Naive B cell (primary cell): ENCODE measurements at places on chromosomes 12 and 14. TPM values are rescaled to one million over a fixed set of nuclear protein-coding genes. Genes with fewer than 3 reads are reported as not detected.

DNA sequence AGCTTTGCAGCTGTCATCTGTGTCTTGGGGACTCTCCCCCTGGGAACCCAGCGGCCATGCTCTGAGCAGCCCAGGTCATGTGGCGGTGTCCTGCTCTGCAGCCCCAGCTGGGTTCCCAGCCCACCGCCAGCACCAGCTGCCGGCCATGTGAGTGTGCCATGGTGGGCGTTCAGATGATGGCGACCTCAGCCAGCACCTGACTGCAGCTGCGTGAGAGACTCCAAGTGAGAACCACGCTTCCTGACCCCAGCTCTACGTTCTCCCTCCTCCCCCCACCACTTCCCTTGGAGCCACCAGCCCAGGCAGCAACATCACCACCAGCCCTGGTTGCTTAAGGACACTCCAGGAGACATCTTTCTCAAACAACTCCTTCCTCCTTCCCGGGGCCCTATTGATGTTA lies 68.8 kb downstream of the SLC24A4 start:
- H3K27me3 ChIP-seq = peaks cover 4% of the 10 kb centered on the region
- DNase-seq = no peak
- H3K4me1 ChIP-seq = no peaks in the 10 kb centered on the region
- no peaks in the 10 kb centered on the region for H3K36me3 ChIP-seq
- no peak overlapping the region for H3K4me3 ChIP-seq
- no peak overlapping the region for H3K27ac ChIP-seq

- no peak for DNase-seq
- H3K27ac ChIP-seq = no peak overlapping the region
- H3K27me3 ChIP-seq = no peaks in the 10 kb centered on the region
- peaks cover 17% of the 10 kb centered on the region for H3K4me1 ChIP-seq
Measured at GRCh38 chr12:122126713-122127597, 47.1 kb downstream of the IL31 start.

DNA sequence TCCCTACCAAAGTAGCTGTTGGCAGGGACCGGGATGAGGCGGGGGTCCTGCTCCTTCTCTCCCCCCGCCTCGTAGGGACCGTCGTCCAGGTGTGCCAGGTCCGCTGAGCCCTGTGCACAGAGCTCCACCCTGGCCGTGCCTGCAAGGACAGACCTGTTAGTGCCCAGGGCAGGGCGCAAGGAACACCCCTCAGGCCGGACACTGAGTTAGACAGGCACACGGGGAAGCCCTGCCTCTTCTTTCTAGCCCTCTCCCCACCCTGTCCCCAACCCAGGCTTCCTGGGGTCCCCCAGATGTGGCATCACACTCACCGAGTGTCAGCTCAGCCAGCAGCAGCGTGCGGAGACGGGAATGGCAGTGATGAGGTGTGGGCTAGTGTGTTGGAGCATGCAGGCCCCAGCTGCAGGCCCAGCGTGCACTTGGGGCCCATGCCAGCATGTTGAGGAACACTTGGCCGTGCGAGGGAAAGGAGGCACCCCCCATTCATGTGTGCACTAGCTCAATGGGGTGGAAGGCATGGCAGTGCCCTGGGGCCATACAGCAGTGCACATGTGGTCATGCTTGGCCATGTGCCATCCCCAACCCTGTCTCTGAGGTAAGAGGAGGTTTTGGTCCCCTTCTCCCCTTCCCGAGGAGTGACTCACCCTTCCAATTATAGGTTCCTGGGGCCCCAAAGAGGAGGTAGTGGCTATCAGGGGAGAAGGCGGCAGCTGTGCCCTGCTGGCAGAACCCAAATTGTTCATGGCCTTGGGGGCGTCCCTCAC lies 7.3 kb downstream of the ITGA7 start:
- H3K4me3 ChIP-seq = no peak overlapping the region
- peaks cover 43% of the 10 kb centered on the region for H3K27me3 ChIP-seq
- H3K4me1 ChIP-seq = no peaks in the 10 kb centered on the region
- H3K36me3 ChIP-seq = no peaks in the 10 kb centered on the region

EML1 gene
- polyA plus RNA-seq = not detected

AKAP3 gene
- 5.4 TPM for polyA plus RNA-seq

POTEM gene
- polyA plus RNA-seq = not detected

NID2 gene
- 0.82 TPM for polyA plus RNA-seq

CCDC196 gene
- polyA plus RNA-seq = not detected

ADAMTS20 gene
- not detected for polyA plus RNA-seq

DNA sequence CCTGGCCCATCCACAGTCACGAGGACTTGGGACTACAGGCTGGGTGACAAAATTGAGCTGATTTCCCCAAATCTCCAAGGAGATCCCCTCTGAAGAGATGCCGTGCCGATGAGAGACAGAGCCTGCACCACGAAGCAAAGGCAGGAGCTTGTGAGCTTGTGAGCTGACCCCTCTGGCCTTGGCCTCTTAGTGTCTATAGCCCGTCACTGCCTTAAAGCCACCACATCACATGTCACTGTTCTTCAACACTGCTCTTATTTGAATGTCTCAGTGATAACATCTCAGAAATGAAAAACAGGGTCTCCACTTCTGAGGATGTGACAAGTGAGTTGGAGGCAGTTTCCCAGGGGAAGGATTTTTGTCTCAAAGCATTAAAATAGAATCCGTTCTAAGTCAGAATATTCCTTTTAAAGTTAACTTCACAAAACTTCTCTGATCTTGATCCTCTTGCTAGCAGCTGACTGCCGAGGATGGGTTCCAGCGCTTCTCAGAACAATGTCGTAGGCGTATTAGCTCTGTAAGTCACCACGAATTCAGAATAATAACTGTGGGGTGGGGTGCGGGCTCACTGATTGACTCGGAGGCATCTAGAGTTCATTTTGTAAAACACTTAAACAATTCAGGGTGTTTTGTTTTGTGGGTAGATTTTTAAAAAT lies 37.5 kb downstream of the CHST11 start:
- peak overlapping the region; percentile 7 for H3K27ac ChIP-seq
- H3K4me1 ChIP-seq = peaks cover 96% of the 10 kb centered on the region
- H3K4me3 ChIP-seq = no peak overlapping the region
- no peak for DNase-seq
- H3K36me3 ChIP-seq = peaks cover 11% of the 10 kb centered on the region
- no peaks in the 10 kb centered on the region for H3K27me3 ChIP-seq

DNA sequence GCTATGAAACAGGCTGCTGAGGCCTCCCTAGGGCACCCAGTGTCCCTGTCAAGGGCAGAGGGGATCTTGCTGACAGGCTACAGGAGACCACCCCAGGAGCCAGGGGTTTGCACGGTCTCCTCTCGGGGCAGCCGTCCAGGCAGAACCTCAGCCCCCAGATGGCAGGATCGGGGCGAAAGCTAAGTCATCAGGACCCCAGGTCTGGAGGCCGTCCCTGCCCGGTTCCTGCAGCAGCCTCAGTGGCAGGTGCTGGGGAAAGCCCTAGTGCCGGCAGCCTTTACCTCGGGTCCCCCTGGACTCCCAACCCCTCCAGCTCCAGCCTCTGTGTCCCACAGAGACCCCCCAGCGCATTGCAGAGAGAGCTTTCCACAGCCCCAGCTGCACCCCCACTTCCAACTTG lies 103.8 kb upstream of the C14orf180 start:
- DNase-seq = no peak
- H3K36me3 ChIP-seq = peaks cover 2% of the 10 kb centered on the region
- H3K27ac ChIP-seq = no peak overlapping the region
- H3K27me3 ChIP-seq = peaks cover 28% of the 10 kb centered on the region
- H3K4me3 ChIP-seq = no peak overlapping the region
- H3K4me1 ChIP-seq = no peaks in the 10 kb centered on the region

ZNF605 gene
- 1.00 TPM for polyA plus RNA-seq

DNA sequence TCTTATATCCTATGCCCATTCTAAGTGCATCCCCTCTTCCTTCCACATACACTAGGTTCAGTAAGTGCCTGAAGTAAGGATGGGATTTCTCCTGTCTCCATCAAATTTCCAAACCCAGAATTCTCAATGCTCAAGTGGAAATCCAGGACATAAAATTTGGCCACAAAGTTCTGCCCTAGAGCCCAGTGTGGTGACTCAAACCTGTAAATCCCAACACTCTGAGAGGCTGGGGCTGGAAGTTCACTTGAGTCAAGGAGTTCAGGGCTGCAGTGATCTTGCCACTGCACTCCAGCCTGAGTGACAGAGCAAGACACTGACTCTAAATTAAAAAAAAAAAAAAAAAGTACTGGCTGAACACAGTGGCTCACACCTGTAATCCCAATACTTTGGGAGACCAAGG lies 4.5 kb upstream of the ARF3 start:
- no peak for DNase-seq
- no peak overlapping the region for H3K4me3 ChIP-seq
- H3K27ac ChIP-seq = no peak overlapping the region
- H3K27me3 ChIP-seq = peaks cover 23% of the 10 kb centered on the region
- H3K36me3 ChIP-seq = no peaks in the 10 kb centered on the region

GRCh38 chr14:67882986-67883555 lies 63.5 kb downstream of the RAD51B start:
- no peak for DNase-seq
- H3K27ac ChIP-seq = no peak overlapping the region
- H3K36me3 ChIP-seq = no peaks in the 10 kb centered on the region
- H3K27me3 ChIP-seq = no peaks in the 10 kb centered on the region

DNA sequence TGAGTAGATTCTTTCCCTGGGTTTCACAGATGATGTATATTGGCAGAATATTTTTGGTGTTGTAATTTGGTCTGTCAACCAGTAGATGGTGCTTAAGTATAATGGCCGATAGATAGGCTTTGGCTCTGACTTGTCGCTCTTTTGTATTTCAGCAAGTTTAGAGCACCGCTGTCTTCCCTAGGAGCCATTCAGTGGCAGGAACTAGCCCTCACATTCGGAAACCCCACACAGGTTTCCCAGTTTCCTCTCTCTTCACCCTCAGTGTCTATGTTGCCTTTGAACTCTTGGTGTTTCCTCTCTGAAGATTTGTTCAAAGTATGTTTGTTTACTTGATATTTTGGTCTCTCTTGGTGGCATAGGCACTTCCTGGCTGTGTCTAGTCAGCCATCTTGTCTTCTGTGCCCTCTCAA lies 102.2 kb downstream of the GPHN start:
- no peak for DNase-seq
- no peak overlapping the region for H3K4me3 ChIP-seq
- peaks cover 3% of the 10 kb centered on the region for H3K36me3 ChIP-seq
- no peaks in the 10 kb centered on the region for H3K4me1 ChIP-seq
- H3K27me3 ChIP-seq = no peaks in the 10 kb centered on the region

DNA sequence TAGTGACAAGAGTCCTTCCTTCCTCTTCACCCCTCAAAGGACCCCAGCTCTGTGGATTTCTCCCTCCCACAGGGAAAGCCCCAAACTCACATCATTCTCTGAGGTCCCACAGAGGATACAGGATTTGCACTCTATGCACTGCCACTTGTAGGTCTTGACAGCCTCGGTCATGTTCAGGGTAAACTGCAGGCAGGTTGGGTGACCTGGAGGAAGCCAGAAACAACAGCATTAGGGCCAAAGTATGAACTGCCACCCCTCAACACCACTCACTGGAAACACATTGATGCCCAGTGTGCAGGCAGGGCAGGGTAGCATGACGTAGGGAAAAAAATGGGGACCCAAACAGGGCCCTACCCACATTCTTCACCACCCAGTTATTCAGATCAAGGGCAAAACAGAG lies 264.4 kb downstream of the DPF3 start:
- DNase-seq = no peak
- H3K36me3 ChIP-seq = peaks cover 8% of the 10 kb centered on the region
- H3K27ac ChIP-seq = peak overlapping the region; percentile 22
- H3K4me3 ChIP-seq = no peak overlapping the region

DNA sequence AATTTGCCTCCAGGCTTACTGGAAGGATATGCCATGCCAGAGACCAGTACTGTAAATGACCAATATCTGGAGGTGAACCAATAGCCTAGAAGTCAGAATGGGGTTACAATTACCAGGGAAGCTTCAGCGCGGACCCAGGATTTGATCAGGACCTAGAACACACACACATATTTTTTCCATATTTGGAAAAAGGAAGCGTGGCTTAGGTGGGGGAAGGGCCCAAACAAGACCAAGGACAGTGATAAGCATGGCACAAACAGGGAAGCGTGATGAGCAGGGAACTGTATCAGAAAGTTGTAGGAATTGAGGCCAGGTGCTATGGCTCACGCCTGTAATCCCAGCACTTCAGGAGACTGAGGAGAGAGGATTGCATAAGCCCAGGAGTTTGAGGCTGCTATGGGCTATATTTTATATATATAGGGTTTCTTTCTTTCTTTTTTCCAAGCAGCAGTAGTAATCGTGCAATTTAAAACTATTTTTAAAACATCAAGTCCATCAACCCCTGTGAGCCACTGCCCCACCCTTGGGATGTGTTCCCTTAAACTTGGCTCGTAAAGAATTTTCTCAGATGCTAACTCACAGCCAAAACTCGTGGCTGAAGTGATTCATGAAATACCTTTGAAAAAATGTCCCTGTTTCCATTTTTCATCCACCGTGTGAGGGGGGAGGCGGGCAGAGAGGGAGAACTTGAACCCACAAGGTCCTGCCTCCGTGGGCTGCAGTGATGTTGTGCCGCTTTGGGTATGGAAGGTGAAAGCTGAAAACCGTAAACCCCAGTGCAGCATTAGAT lies 16.7 kb downstream of the HRK start:
- no peaks in the 10 kb centered on the region for H3K36me3 ChIP-seq
- H3K27me3 ChIP-seq = no peaks in the 10 kb centered on the region
- H3K4me1 ChIP-seq = peaks cover 23% of the 10 kb centered on the region

DNA sequence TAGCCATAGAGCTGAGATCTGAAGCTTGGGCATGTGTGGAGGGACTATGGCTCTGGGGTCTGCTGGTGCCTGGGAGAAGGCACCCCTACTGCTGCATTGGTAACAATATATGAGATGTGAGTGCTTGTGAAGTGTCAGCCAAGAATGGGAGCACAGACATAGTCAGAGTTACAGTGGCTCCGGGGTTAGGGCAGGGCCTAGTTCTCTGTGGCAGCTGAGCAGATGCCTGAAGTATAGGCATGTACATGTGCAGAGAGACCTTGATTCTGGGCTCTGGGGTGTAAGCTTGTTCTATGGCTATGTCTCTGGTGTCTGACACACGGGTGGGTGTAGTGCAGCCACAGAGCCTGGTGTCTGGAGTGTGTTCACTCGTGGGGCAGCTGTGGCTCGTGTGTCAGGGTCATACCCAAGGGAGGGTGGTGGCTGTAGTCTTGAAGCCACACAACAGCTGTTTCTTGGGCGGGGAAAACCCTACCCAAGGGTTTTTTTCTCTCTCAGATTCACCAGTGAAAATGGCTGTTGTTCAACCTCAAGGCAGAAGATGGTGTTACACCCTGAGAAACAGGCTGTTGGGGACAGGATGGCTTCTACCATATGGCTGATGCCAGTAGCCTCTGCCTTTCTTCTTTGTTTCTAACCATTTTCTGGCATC lies 11.9 kb upstream of the TCL1A start:
- H3K4me3 ChIP-seq = peak overlapping the region; percentile 94
- peaks cover 67% of the 10 kb centered on the region for H3K4me1 ChIP-seq
- no peaks in the 10 kb centered on the region for H3K27me3 ChIP-seq
- peaks cover 20% of the 10 kb centered on the region for H3K36me3 ChIP-seq

KRT83 gene
- polyA plus RNA-seq = not detected

GRCh38 chr12:112013601-112014402 lies 576 bp downstream of the ERP29 start:
- peak overlapping the region; percentile 87 for H3K4me3 ChIP-seq
- H3K4me1 ChIP-seq = peaks cover 63% of the 10 kb centered on the region
- H3K36me3 ChIP-seq = peaks cover 12% of the 10 kb centered on the region
- peak; percentile 55 for DNase-seq

KRT86 gene
- not detected for polyA plus RNA-seq

SRGAP1 gene
- polyA plus RNA-seq = 0.04 TPM

- peaks cover 74% of the 10 kb centered on the region for H3K4me1 ChIP-seq
- no peaks in the 10 kb centered on the region for H3K27me3 ChIP-seq
- H3K36me3 ChIP-seq = peaks cover 55% of the 10 kb centered on the region
- H3K4me3 ChIP-seq = peak overlapping the region; percentile 99
Measured at GRCh38 chr12:6952121-6952862, 1.1 kb downstream of the PTPN6 start.
